ENCODE measurements at places on chromosomes 1 and 21. TPM values are rescaled to one million over a fixed set of nuclear protein-coding genes. Genes with fewer than 3 reads are reported as not detected.
A peak's percentile ranks its signal among the peaks of the same experiment; 100 is the strongest.

The CLK2 gene
- total RNA-seq = 12.0 TPM

The BLACAT1 gene
- 1.0 TPM for total RNA-seq

The PIK3C2B gene
- total RNA-seq = 1.9 TPM

The ACTN2 gene
- 0.05 TPM for total RNA-seq

The GOLT1A gene
- total RNA-seq = 0.75 TPM

DNA sequence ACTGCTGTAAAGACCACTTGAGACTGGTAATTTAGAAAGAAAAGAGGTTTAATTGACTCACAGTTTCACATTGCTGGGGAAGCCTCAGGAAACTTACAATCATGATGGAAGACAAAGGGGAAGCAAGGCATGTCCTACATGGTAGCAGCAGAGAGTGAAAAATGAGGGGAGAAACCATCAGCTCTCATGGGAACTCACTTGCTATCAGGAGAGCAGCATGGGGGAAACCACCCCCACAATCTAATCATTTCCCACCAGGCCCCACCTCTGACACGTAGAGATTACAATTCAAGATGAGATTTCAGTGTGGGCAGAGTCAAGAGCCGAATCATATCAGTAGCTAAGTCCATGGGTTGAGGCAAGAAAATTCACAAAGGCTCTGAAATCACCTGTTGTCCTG, 23.8 kb upstream of the LYPD8 start:
- no peak for DNase-seq

DNA sequence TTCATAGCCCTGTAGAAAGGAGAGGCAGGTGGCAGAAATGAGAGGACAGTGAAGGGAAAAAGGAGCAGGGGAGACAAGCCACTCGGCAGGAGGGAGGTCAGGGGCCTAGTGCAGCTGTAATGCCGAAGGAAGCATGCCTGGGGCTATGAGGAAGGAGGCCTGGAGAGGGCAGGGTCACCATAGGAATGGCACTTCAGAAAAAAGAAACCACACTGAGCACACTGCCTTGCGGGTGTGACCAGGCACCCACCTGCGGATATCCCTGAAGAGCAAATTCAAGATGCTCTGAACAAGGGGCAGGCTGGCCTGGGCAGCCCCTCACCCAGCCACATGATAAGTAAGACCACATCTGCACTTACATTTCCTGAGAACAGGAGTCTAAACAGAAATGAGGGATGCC, 104.7 kb downstream of the JAK1 start:
- DNase-seq = peak; percentile 38

GRCh38 chr1:228212966-228213844, 5.4 kb downstream of the OBSCN start:
- peak; percentile 57 for DNase-seq

DNA sequence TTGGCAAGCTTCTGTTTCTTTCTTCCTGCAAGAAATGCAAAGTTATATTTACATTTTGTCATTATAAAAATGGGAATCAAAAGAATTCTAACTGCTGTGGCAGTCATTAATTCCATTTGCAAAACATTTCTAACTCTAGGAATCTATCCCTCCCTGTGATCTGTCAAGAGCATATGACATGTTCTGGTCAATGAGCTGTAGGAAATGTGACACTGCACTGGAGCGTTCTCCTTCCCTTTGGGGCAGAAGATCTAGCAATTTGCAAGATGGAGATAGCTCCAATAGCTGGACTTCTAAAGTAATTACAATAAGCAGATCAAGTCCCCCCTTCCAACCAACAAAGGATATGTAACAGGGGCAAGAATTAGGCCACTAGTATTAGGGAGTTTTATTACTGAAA, 6.3 kb downstream of the TOMM20 start:
- no peak for DNase-seq

DNA sequence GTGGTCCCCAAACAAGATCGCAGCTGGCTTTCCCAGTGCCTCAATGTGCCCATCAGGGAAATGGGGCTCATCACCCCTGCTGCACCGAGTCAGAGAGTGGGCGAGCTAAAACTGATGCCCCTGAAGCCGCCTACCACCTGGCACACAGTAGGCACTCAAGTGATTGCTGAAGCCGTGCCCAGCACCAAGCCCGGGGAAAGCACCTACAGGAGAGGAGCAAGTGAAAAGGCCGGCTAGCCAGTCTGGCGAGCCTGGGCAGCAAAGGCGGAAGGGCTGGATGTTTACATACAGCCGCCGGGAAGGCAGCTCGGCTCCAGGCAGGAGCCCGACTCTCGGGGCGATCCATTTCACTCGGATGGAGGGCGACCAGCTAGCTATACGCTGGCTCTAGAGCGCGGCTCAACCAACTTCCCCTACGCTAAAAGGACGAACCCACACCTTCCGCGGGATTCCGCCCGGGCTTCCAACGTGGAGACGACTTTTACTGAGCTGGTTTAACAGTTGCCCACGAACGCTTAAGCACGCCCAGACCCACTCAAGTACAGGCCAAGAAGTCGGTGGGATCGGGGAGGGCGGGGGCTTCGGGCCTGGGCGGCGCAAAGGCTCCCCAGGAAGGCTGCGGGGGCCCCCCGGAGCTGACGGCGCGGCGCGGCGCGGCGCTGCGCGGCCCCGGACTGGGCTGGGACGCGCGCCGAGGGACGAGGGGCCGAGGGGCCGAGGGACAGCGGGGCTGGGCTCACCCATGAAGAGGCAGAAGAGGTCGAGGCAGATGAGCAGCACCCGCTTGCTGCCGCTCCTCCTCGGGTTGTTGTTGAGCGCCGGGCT, 1.0 kb downstream of the PLPP3 start:
- DNase-seq = peak; percentile 19

- no peak for DNase-seq
Observed at GRCh38 chr1:237444120-237444790, 402.3 kb downstream of the RYR2 start.

DNA sequence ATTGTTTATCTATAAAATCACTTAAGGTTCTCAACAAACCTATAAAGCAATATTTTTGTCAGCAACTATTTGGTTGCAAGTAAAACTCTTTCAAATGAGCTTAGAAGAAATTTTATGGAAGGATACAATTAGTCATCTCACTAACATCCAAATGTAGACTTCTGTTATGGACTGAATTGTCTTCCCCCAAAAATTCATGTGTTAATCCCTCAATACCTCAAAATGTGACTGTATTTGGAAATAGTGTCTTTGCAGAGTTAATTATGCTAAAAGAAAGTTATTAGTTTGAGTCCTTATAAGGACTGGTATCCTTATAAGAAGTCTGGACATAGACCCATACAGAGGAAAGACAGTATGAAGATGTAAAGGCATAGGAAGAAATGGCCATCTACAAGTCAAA, 357.8 kb upstream of the PRMT6 start:
- no peak for DNase-seq

GRCh38 chr1:177571076-177571475, 398.8 kb downstream of the SEC16B start:
- DNase-seq = no peak

GRCh38 chr1:151501474-151501873, 9.7 kb upstream of the CGN start:
- DNase-seq = peak; percentile 40

- no peak for DNase-seq
Observed at GRCh38 chr1:64117492-64117891, 85.9 kb upstream of the UBE2U start.
